ENCODE measurements at places on chromosomes 5 and 9.
A peak's percentile ranks its signal among the peaks of the same experiment; 100 is the strongest.

- peak; percentile 28 for DNase-seq
Measured at GRCh38 chr5:10528056-10528816, 35.6 kb upstream of the ANKRD33B start.

- DNase-seq, result no peak
Measured at GRCh38 chr9:80649001-80649420, 1040.3 kb downstream of the TLE1 start.

DNA sequence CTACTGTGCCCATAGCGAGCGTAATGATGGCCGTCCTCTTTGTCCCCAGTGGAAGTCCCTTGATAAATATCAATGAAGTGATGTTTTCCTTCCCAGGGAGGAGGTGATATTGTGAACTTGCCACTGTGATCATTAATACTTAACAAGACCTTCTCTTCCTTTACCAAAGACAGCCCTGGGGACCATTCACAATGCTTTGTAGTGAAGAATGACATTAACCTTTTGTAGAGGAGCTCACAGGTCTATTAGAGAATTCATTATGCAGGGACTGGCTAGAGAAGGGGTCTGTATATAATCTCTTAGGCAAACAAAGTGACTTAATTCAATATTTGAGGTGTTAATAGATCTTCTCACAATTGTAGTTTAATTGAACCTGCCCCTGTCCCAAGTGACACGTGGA is 452.9 kb upstream of the DMAC1 start:
- DNase-seq, result no peak

GRCh38 chr5:177427211-177427822 is 841 bp downstream of the GRK6 start:
- no peak for DNase-seq

DNA sequence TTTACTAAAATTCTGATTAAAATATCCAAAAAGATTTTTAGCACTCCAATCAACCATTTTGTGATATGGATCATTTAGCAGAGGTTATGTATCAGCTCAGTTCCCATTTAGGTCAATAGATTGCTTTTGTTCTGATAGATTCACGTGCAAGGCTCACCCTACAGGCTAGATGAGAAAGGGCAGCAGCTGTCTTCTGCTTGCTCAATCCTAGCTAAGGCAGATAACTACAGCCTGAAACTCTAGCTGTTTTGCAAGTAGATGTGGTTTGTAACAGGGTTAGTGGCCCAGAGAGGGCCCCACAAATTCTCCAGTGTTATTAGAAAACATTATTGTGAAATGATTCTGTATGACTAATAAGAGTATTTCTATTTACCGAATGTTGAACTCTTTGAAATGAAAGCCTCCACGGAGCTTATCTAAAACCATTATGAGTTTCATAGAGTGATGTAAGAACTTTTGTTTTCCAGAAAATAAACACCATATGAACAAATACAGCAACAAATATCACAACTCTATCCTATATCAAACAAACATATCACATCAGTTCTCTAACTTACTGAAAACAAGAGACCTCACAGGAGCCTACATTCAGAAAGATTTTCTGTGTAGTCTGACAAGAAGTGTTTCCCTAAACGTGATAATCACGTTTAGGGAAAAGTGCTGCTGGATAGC is 841.9 kb upstream of the ACO1 start:
- peak; percentile 46 for DNase-seq

DNA sequence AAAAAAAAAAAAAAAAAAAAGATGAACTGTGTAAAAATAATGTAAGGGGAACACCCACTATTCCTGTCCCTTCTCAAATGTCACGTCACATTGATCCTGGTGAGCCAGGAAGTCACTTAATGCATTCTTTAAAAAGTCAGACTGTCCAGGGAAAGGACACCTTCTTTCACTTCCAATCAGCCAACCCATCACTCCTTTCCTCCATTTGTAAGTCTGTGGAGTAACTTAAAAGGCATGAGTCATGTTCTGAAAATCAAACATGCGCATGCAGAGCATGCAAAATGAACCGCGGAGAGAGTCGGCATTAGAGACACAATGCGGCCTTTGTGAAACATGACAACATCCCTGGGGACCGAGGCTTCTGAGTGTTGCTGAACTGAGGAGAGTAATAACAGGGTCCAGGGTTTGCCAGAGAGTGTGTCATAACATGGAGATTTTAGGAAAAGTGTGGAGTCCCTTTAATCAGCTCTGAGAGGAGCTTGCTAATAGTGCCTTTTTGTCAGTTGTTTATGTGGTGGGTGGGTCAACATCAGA is 77.6 kb upstream of the SEMA6A start:
- peak; percentile 8 for DNase-seq

GRCh38 chr5:171275841-171276544 is 33.1 kb upstream of the TLX3 start:
- no peak for DNase-seq

GRCh38 chr5:74916831-74917710 is 50.9 kb upstream of the FAM169A start:
- DNase-seq, result no peak

DNA sequence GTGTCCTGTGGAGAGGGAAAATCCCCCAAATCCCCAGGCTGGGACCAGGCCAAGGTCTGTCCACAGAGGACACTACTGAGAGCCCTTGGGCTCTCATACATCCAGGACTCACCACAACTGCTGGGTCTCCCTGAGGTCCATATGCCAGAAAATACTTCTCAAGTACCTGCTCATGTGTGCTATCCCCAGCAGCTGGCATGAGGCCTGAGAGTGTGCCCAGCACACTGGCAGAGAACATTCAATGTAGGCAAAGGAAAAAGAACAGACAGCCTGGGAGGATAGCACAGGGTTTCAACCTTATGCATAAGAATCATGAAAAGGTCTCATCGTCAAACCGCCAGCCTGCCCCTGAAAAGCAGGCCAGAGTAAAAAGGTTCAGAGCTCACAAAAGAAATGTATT is 154.1 kb upstream of the TAS2R1 start:
- no peak for DNase-seq

- DNase-seq, result no peak
Measured at GRCh38 chr9:132061526-132061925, 18.1 kb downstream of the MED27 start.

- no peak for DNase-seq
Measured at GRCh38 chr5:73945505-73945904, 319.5 kb downstream of the ARHGEF28 start.

DNA sequence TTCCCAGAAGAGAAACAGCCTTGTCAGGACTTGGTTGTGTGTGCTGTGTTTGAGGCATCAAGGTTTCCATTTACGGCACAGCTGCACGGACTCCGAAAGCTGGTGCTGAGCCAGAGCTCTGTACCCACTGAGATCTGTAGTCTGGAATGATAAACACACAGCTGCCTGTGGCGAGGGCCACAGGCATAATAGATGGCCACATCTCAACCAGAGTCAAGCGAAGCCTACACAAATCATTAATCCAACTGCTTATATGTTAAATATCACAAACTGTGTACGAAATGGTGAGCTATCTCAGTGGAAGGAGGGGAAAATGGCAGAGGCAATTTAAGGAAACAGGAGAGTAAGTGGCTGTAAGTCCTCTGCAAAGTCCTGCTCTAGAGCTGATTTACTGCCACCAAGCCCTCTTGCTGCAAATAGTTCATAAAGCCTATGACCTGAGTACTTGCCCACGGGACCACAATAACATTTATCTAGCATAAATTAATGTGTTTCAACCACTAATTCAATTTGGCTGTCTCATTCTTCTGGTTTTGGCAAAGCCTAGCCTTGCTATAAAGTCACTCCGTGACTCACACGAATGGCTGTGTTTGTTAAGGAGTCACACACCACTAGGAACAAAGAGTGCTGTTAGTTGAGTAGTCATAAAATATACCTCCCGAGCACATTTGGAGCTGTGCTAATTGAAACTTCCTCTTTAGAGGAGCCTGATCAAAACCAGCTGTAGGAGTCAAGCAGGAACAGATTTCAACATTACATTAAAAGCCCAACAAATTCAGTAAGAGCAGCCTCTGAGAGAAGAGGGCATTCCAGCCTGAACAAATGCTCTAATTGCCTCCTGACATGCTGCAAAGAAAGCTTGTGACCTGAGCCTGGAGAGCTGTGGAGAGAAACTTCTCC is 738.6 kb upstream of the ZNF608 start:
- DNase-seq, result no peak

DNA sequence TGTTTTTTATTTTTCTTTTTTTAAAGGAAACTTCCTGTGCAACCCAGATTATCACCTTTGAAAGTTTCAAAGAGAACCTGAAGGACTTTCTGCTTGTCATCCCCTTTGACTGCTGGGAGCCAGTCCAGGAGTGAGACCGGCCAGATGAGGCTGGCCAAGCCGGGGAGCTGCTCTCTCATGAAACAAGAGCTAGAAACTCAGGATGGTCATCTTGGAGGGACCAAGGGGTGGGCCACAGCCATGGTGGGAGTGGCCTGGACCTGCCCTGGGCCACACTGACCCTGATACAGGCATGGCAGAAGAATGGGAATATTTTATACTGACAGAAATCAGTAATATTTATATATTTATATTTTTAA is 2.1 kb downstream of the CSF2 start:
- no peak for DNase-seq

- no peak for DNase-seq
Measured at GRCh38 chr9:73402081-73403028, 250.7 kb downstream of the ANXA1 start.

DNA sequence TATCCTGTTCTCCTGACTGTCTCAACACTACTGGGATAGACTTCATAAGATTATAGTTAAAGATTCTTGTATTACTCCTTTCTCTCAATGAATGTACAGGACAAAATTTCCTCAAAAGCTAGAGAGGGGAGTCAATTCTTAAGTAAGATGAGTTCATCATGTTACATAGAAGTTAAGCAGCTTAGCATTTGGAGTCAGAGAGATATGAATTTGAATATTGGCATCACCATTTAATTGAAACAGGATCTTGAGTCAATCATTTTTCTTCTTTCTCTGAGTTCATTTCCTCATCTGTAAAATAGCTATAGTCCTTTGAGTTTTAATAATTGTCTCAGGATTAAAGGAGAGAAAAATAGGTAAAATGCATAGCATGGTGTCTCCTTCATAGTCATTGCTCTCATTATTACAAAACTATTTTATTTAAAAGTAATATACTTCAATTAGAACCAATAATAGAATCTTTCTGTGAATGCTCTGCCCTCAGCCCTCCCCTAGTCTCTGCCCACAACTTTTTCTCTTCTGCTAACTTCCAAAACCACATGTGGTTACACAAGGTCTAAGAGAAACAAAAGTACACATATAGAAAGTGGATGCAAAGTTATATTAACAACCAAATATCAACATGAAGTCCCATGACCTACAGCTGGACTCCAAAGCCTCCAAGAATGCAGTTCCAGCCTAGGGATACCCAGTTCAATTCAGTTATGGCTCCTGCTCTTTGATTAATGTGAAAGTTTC is 265.6 kb downstream of the TLE1 start:
- DNase-seq, result no peak

- DNase-seq, result no peak
Measured at GRCh38 chr9:106032978-106033377, 338.6 kb downstream of the TMEM38B start.

GRCh38 chr5:174084691-174085154 is 39.2 kb downstream of the NSG2 start:
- DNase-seq, result peak; percentile 59

DNA sequence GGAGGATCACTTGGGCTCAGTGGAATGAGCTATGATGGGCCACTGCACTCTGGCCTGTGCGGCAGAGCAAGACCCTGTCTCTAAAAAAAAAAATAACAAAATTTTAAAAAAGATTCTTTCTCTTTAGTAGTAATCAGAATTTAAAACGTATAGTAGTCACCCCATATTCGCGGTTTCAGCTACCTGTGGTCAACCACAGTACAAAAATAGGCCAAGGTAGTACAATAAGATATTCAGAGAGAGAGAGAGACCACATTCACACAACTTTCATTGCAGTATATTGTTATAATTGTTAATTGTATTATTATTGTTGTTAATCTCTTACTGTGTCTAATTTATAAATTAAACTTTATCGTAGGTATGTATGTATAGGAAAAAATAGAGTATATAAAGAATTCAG is 18.7 kb downstream of the INIP start:
- DNase-seq, result no peak

GRCh38 chr9:99753436-99753835 is 68.2 kb upstream of the NR4A3 start:
- DNase-seq, result no peak

- no peak for DNase-seq
Measured at GRCh38 chr5:170643591-170643990, 139.8 kb downstream of the KCNIP1 start.

GRCh38 chr9:75102177-75102790 is 14.0 kb downstream of the OSTF1 start:
- DNase-seq, result no peak

GRCh38 chr9:6715755-6716643 is 41.8 kb upstream of the KDM4C start:
- DNase-seq, result peak; percentile 41

- no peak for DNase-seq
Measured at GRCh38 chr9:98481676-98482075, 226.2 kb upstream of the TBC1D2 start.

GRCh38 chr5:147826361-147826760 is 5.1 kb downstream of the SPINK1 start:
- DNase-seq, result no peak

- DNase-seq, result no peak
Measured at GRCh38 chr9:88653911-88654310, 118.9 kb downstream of the NXNL2 start.

- DNase-seq, result no peak
Measured at GRCh38 chr5:14261856-14262611, 118.9 kb downstream of the TRIO start.

- no peak for DNase-seq
Measured at GRCh38 chr5:116479776-116480675, 94.6 kb downstream of the SEMA6A start.

- DNase-seq, result no peak
Measured at GRCh38 chr5:51156222-51156621, 227.0 kb upstream of the ISL1 start.

- DNase-seq, result no peak
Measured at GRCh38 chr5:95720094-95720786, 10.9 kb upstream of the RHOBTB3 start.

GRCh38 chr5:120093178-120093577 is 370.9 kb upstream of the PRR16 start:
- DNase-seq, result peak; percentile 26

DNA sequence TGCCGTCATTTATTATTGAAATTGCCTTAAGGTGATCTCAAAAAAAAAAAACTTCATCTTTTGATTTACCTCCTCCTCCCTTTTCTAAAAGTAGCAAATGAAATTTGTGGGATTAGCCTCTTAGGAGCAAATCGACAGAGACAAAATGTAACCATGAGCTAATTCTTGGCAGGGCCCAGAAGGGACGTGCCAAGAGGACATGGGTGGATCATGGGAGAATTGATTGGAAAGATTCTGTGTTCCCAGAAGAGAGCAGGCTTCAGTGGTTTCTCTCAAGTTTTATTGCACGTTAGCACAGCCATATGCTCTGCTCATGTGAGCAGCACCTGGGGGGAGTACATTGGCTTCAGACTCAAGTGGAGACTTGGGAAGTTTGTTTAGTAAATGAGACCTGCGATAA is 394.6 kb downstream of the ELAVL2 start:
- DNase-seq, result no peak
